Activated CD8-positive, alpha-beta memory T cell treated with anti-CD3 and anti-CD28 coated beads for 24 hours (primary cell): ENCODE measurements at places on chromosomes 7 and 10.

GRCh38 chr7:16649196-16649595 lies 3.2 kb downstream of the BZW2 start:
- DNase-seq, result no peak

GRCh38 chr7:4998910-4999309 lies 39.9 kb upstream of the MMD2 start:
- DNase-seq, result no peak

DNA sequence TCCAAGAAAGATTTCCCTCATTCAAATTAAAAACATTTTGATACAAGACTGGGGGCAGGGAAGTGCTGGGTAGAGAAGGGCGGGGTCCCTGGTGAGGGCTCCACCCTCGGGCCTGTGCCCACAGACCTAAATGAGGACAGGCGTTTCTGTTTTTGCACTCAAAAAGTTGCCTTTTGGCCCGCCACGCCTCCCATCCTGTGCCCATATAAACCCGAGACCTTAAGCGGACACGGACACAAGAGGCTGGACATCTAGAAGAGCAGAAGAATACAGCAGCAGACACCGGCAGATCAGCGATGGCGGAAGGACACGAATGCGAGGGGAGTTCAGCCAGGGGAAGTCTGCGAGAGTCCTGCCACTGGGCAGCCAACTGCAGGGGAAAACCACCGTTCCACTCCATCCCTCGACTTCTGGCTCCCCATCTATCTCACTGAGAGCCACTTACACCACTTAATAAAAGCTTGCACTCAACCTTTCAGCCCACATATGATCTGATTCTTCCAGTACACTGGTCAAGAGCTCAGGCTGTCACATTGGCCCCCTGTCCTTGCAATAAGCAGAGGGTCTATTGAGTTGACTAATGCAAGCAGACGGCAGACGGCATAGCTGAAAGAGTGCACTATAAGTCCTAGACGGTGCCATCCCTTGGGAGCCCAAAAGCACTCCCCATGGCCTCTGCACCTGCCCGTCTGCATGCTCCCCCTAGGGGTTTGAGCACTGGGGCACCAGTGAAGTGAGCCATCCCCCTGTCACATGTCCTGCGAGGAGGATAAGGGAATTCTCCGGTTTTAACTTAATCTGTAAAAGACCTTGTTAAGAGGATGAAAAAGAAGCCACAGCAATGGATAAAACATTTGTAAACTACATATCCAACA lies 181.8 kb upstream of the PRSS1 start:
- no peak for DNase-seq

DNA sequence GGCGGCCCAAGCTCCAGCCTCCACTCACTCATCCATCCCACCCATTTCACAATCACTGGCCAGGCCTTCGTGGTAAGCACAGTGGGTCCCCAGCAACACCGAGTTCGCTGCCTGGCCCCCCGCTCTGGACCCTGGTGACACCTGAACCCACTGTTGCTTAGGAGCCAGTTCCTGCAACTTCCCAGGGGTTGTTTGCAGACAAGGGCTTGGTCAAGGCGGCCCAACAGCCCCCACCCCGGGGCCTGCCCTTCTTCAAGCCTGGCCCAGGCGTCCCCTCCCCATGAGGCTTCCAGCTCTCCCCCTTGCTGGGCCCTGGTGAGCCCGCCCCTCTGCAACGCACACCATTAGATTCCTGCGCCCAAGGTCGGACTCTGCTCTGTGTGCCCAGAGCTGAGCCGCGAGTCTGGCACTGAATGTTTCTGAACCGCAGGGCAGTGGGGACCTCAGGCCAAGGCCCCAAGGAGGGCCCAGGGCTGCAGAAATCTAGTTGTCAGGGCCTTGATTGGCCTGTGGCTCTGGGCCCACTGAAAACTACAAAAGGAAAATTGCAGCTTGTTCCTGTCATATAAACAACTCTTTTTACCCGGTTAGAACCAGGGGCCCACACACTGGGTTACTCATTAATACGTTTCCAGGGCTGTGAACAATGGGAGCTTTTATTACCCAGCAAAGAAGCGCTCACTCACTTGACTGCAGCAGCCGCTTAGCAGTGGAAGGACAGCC lies 2.1 kb upstream of the COX19 start:
- no peak for DNase-seq

DNA sequence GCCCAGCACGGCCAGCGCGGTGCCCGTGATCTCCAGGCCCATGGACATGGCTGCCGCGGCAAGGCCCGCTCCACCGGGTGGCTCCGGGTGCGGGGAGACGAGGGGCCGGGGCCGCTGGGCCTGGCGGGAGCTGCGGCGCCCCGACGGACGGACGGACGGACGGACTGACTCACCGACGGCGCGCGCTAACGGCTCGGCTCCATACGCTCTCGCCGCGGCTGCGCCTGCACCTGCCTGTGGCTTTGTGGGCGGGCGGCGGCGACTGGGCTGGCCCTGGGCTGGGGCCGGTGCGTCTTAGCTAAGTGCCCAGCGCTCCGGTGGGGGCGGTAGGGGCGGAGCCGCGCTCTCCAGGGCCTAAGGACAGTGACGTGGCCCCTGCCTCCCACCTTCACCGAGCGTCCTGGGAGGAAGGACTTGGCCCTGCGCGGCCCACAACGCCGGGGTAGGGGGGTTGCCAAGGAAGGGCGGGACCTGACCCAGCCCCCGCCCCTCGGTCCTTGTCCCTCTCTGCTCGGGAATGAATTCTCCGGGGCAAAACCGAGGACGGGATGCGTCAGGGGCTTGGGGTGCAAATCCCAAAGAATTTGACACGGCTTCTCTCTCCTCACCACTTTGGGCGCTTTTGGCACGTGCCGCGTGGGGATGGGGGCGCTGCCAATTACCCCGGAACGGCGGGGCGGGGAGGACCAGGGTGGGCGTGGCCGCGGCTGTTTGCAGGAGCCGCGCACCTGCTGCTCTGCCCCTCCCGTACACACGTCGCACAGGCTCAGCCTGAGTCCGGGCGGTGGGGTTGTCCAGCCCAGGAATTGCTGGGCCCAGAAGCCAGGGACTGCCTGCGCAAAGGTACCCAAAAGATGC lies at the start of gene CLDN3:
TSS of gene CLDN3 (minus strand) at position 269 of the 858 bp plus-strand sequence. CDS start at position 48, 221 bp downstream.
- DNase-seq, result no peak

- no peak for DNase-seq
These were observed 7.6 kb upstream of the ADCYAP1R1 start for GRCh38 chr7:31044529-31044928.

DNA sequence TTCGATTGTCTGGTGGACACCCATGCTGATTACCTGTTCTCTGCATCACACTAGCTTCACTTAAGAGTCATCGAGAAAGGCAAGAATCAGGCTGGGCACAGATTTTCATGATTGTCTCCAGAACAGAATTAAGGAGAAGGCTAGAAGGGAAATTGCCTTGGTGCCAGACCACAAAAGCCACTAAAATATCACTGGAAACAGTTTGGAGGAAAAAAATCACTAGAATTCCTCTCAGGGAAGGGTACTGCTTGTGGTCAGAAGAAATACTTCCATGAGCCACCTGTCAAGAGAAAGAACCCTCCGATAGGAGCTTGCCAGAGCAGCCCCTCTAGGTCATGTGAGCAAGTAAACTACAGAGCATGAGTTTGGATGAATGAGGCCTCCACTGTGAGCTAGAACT lies 269.3 kb upstream of the TEX47 start:
- no peak for DNase-seq

- no peak for DNase-seq
These were observed 4.7 kb downstream of the CLCN1 start for GRCh38 chr7:143320620-143321019.

- DNase-seq, result no peak
These were observed 12.3 kb downstream of the SFXN3 start for GRCh38 chr10:101043363-101043707.

DNA sequence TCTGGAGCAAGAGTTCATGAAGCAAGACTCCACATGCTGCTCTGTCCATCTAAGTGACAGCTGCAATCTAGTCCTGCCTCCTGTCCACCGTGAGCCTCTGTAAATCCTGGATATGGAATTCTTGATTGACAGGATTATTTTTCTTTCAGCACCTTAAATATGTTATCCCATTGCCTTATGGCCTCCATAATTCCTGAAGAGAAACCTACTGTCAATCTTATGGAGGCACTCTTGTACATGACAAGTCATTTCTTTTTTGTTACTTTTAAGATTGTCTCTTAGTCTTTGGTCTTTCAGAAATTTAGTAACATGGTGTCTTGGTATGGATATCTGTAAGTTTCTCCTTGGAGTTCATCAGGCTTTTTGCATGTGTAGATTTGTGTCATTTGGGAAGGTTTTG lies 82.8 kb downstream of the NPSR1 start:
- DNase-seq, result no peak

DNA sequence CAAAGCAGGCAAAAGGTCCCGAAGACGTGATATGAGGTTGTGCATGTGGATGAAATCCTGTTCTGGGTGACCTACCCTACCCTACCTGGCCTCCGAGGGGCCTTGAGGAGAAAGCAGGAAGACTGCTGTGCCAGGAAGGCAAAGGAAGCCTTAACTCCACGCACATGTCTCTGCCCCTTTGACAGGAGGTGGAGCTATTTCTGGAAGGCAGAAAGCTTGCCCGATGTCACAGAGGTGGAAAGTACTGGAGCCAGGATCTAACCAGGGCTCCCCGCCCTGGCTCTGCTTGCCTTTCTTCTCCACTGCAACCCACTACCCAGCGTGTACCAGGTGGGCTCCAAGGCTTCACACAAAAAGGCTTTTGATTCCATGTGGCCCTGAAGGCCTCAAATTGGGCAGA lies 66.4 kb upstream of the DDC start:
- no peak for DNase-seq

GRCh38 chr10:10514797-10515196 lies 502.9 kb upstream of the CELF2 start:
- no peak for DNase-seq

DNA sequence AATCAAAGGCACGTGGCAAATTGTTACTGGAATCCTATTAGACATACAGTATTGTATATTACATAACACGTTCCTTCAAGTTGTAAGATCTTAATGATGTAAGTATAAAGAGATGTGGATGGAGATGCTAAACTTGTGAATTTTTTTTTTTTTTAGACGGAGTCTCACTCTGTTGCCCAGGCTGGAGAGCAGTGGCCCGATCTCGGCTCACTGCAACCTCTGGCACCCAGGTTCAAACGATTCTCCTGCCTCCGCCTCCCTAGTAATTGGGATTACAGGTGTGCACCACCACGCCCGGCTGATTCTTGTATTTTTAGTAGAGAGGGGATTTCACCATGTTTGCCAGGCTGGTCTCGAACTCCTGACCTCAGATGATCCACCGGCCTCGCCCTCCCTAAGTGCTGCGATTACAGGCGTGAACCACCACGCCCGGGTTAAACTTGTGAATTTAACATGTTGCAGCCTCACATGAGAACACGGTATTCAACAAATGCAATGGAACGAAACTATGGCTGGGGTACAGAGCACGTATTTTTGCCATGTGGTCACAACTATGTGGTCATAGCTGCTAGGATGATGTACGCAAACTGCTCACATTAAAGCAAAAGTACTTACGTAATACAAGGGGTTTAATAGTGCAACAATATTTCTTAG lies 818 bp upstream of the SUPV3L1 start:
- peak; percentile 73 for DNase-seq

DNA sequence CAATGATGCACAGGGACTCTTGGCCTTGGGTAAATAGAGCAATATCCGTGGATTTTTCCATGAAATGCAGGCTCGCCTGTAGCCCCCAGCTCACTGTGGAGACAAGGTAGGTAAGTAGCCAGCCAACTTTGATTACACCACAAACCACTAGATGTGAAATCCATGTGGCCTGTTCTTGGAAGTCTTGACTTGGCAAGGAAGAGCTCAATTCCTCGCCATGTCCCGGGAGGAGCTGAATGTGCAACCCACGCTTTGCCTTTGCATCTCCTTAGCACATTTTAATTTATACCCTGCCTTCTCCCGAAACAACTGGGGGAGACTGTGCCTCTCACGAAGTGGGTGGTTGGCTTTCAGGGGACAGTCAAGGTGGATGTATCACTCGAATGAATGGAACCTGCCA lies 347.7 kb upstream of the MKI67 start:
- no peak for DNase-seq

DNA sequence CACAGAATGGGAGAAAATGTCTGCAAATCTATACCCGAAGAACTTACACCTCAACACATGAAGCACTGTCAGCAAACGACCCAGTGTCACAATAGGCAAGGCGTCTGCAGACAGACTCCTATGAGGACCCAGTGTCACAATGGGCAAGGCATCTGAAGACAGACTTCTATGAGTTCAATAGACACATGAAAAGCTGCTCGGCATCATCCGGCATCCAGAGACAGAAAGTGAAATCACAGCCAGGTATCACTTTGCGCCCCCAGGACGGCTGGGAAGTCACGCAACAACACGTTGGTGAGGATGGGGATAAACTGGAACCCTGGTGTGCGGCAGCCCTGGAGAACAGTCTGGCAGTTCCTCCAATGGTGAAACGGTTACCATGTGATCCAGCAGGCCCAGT lies 273.2 kb downstream of the ELFN1 start:
- DNase-seq, result no peak

- DNase-seq, result no peak
These were observed 3.6 kb downstream of the OR2F2 start for GRCh38 chr7:143938379-143939243.

DNA sequence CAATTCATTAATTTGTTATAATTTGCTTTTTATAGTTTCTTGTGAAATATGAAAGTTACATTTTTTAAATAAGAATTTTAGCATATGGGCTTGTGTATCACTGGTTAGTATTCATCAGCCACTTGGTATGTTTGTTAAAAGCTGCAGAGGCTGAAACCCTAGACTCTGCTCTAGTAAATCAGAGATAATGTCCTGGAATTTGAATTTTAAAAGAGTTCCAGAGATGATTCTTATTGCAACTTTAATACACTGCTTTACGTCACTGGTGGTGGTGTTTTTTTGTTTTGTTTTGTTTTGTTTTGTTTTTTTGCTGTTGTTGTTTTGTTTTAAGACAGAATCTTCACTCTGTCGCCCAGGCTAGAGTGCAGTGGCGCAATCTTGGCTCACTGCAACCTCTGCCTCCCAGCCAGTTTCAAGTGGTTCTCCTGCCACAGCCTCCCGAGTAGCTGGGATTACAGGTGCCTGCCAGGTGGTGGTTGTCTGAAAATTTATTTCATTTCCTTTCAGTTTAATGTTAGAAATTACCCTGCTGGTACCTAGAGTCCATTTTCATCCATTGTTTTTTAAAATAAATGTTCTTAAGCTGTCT lies 43.8 kb downstream of the PTPN12 start:
- DNase-seq, result no peak

DNA sequence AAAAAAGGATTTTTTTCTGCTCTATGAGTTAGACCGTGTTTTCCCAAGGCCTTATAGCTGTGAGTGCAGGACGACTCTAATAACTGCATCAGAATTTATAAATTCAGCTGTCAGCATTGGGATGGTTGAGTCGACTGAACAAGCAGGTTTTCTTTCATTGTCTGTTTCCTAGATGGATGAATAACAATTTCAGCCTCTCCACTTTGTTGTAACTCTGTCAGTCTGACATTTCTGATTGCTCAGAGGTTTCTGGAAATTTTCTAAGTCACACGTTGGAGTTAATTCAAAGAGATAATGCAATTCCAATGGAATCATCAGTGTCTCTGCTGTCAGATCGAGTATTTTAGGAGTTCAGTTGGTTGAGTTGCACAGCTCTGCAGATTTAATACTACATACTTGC lies 159.2 kb downstream of the CHN2 start:
- DNase-seq, result no peak
